ENCODE measurements at places on chromosomes 2 and 18.

- DNase-seq, result peak; percentile 81
Observed at GRCh38 chr2:109209412-109209811, 80.4 kb downstream of the SH3RF3 start.

DNA sequence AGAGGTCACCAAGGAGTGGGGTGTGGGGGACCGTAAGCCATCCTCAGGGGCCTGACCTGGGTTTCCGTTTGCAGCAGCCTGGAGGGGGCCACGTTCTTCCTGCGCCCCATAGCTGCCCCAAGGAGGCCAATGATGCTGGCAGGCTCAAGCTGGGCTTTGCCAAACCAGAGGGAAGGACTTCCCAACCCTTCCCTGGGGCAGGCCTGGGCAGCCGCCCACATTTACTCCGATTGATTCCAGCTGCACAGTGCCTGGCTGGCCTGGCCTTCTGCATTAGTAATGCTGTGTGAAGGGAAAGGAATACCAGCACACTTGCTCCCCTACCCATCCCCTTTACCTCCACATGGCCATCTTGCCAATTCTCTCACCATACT lies 360.6 kb upstream of the SLC14A2 start:
- no peak for DNase-seq

DNA sequence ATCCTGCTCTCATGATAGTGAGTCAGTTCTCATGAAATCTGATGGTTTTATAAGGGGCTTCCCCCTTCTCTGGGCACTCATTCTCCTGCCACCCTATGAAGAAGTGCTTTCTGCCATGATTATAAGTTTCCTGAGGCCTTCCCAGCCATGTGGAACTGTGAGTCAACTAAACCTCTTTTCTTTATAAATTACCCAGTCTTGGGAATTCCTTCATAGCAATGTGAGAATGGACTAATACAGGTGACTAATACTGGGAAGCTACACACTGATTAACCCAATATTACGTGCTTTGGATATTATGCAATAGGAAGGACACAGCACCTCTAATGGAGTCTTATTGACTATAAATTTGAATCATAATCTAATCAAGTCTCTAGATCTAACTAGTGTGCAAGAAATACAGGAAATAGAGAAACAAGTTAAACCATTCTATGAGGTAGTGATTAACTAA lies 107.2 kb upstream of the ETAA1 start:
- DNase-seq, result no peak

- peak; percentile 59 for DNase-seq
Observed at GRCh38 chr2:234714711-234715110, 217.8 kb upstream of the ARL4C start.

DNA sequence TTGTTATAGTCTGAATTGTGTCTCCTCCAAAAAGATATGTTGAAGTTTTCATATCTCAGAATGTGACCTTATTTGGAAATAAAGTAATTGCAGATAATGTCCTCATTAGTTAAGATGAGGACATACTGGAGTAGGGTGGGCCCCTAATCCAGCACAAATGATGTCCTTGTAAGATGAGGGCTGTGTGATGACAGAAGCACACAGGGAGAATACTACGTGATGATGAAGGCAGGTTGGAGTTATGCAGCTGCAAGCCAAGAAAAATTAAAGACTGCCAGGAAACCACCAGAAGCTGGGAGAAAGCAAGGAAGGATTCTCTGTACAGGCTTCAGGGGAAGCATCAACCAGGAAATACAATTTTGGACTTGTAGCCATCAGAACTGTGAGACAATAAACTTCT lies 58.3 kb upstream of the PNPT1 start:
- no peak for DNase-seq

- no peak for DNase-seq
Observed at GRCh38 chr2:70480468-70480867, 73.2 kb downstream of the TGFA start.

DNA sequence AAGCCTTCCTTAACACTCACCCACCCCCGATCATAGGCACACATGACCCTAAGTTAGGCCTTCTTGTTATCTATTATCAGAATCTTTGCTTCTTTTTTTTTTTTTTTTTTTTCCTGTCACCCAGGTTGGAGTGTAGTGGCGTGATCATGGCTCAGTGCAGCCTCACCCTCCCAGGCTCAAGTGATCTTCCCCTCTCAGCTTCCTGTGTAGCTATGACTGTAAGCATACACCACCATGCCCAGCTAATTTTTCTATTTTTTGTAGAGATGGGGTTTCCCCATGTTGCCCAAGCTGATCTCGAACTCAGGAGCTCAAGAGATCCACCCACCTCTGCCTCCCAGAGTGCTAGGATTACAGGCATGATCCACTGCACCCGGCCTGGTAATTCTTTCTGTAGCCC lies 328.7 kb downstream of the NR4A2 start:
- no peak for DNase-seq

DNA sequence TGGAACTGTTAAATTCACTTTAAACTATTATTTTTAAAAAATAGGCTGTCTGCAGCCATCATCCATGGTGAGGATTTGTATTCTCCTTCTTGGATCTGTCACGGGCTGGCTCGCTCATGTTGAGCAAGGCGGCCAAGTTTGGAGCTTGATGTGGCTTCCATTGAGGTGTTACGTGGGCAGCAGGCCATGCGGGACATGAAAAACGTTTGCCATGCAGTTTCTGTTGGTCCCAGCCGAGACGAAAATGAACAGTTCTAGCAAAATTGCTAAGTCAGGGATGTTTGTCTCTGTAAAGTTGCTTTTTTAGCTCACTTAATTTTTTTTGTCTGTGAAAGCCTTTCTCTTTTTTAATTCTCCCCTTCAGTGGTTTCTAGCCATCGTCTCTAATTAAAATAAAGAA lies 70.2 kb upstream of the MGAT5 start:
- DNase-seq, result no peak

Measured in lower leg skin (tissue), 4 donors.